ENCODE measurements at places on chromosomes 12 and 14.

DNA sequence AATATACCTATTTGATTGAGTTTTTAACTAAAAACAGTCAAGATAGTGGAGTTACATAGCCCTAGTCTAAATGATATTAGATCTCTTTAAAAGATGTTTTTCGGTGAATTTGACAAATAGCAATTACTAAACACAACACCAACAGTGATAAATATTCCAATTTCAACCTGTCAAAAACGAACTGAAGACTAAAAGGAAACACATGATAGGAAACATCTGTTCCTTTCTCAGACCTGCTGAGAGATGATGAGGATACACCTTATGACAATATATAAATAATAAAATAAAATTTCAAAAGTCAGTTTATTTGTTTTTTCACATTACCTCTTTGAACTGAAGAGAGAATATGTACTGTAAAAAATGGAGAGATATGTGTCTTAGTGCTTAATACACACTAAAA, 232.7 kb downstream of the RASSF9 start:
- DNase-seq: no peak

GRCh38 chr12:113409462-113410124, 5.9 kb upstream of the SDS start:
- no peak for DNase-seq

DNA sequence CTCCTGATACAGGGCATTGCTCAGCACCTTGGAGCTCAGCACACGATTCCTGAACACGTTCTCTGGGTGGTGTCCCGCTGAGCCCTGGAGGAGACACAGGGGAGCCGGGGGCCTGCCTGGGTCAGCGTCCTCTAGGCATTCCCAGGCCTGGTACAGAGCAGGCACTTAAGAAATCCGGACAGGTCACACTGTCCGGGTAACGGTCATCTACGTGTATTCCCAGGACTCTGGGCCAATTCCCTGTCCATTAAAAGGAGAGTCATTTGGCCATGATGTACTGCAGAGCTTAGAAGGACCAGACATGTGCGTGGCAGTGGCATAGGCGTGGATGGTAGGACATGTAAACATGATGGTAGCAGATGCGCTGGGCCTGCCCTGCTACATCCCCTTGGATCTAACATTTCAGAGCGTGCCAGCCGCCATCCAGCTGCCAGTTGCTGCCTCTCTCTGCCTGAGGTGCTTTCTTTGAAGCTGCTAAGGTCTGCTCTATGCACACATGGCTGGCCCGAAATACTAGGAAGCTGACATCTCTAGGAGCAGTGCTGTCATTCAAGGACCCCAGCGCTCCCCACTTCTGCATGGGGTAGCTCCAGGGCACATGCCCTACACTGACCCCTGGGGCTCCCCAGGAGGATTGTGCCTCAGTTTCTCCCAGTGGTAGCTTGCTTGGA, 273.1 kb upstream of the RTL1 start:
- DNase-seq: no peak

DNA sequence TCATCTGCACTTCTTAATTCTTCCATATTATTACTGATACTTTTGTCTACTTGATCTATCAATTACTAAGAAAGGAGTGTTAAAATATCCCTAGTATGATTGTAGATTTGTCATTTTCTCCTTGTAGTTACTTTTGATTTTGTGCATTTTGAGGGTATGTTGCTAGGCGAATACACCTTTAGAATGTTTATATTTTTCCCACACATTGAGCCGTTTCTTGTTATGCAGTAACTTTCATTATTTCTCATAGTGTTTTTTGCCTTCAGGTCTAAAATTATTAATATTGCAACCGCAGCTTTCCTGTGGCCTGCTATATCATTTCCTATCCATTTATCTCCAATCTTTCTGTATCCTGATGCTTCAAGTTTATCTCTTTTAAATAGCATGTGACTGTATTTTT, 44.6 kb upstream of the C12orf42 start:
- no peak for DNase-seq
